A549 treated with Hydrocortisone at 1 μM for 4 hours (cell line): ENCODE measurements at places on chromosomes 3 and 15. TPM values are rescaled to one million over a fixed set of nuclear protein-coding genes. Genes with fewer than 3 reads are reported as not detected.

CDHR4 gene
- 0.15 to 0.30 TPM (median 0.26 TPM) in 5 replicates for total RNA-seq

ERICH6 gene
- total RNA-seq = 0.07 TPM in 1 of 5 replicates, not detected in the others

TEX9 gene
- total RNA-seq = 3.1 to 6.2 TPM (median 4.0 TPM) in 5 replicates

ADAMTSL3 gene
- 0.22 to 0.70 TPM (median 0.32 TPM) in 5 replicates for total RNA-seq

CFAP100 gene
- total RNA-seq = not detected in 5 replicates

RAP2B gene
- 7.6 to 8.4 TPM (median 7.7 TPM) in 5 replicates for total RNA-seq

FETUB gene
- 0.12 to 0.34 TPM (median 0.15 TPM) in 3 of 5 replicates, not detected in the others for total RNA-seq

MYO5C gene
- 5.5 to 7.5 TPM (median 6.4 TPM) in 5 replicates for total RNA-seq

GHRL gene
- total RNA-seq = 0.13 TPM in 1 of 5 replicates, not detected in the others
